ENCODE measurements at places on chromosomes 2 and 18.
A peak's percentile ranks its signal among the peaks of the same experiment; 100 is the strongest.

DNA sequence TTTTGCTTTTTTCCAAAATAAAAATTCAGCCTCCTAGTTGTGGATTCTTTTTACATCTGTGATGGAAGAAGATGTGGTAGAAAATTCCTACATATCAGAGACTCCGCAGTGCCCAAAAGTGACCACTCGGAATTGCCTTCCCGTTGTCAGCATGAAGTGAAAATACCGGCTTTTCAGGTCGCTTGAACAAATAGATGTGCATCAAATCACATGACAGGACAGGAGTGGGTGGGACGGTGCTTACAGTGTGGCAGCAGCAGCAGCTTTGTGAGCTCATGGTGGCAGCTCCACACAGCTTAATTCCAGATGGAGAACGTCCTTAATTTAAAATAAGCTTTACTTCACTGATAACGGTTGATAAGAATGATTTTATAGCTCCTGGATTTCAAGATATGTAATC, 20.3 kb downstream of the SALL3 start:
- no peak for DNase-seq

DNA sequence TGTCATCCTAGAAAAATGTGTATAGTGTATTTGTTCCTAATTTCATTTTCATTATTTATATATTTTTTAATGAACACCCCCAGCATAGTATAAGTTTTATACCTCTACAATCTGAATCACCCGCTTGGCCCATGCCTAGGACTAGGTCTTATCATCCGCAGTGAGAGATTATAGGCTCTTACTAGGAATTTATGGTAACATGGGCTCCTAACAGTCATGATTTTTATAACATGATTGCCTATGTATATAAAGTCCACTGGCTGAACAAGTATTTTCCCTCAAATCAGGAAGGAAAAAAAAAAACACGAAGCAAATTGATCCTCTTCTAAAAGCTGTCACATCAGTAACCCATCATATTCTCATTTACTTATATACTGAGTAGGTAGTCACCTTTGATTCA, 666.1 kb upstream of the NRXN1 start:
- DNase-seq: no peak

DNA sequence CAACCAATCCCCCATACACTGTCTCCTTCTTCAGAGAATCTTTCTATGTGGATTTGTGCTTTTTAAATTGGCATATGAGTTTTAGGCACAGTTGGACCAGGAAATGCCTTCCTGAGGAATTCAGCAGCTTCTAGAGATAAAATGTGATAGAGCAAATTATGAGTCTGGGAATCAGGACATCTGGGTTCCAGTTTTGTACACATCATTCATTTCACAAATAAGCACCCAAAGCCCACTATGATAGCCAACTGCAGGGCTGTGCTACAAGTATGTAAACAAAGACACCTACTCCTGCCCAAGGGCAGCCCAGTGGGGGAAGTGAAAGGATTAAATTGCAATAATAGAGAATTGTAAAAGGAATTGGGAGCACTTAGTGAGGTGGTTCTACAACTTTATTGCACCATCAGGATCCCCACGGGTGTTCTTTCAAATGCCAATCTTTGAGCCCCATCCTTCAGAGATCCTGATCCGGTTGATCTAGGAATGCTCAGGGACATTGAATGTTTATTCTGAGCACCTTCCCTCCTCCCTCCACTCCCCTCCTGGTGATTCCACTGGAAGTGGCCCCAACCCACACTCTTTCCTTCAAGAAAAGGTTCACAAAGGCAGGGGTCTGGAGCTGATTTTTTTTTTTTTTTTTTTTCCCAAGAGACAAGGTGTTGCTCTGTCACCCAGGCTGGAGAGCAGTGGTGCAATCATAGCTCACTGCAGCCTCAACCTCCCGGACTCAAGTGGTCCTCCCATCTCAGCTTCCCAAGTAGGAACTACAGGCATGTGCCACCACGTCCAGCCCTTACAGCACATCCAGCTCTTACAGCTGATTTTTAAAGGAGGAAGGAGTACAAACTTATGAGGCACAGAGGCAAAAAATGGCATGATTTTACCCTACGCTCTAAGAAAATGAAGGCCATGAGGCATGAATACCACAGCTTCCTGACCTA, 11.1 kb upstream of the KCMF1 start:
- peak; percentile 18 for DNase-seq

- peak; percentile 68 for DNase-seq
Observed at GRCh38 chr2:240851078-240851991, 17.3 kb upstream of the AGXT start.

DNA sequence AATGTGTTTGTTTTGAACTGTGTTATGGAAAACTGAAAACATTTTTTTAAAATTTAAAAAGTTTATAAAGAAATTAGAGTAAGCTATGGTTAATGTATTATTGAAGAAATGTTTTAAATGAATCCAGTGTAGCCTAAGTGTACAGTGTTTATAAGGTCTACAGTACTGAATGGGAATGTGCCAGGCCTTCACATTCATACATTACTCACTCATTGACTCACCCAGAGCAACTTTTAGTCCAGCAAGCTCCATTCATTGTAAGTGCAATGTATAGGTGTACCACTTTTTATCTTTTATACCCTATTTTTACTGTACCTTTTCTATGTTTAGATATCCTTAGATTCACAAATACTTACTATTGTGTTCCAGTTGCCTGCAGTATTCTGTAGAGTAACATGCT, 215.1 kb upstream of the THUMPD2 start:
- peak; percentile 82 for DNase-seq

GRCh38 chr18:43236921-43237320, 40.4 kb downstream of the SYT4 start:
- DNase-seq: no peak

DNA sequence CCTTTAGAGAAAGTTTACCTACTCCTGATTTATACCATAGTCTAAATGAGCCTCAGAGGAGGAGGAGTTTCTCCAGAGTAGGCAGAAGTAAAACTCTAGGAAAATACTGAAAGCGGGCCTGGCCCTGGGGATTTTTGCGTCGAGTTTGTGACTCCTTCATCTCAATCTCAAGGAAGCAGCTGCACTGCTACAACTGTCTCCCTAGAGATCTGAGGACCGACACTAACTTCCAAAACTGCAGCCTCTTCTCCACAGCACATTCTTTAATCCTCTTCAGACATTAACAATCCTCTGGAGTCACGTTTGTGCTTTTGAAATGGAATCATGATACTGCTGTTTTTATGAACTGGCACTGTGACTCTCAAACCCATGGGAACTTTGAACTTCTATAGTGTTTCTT, 281.4 kb downstream of the KCNS3 start:
- DNase-seq: peak; percentile 15

- DNase-seq: no peak
Observed at GRCh38 chr18:74256190-74256589, 35.6 kb downstream of the CYB5A start.

- DNase-seq: peak; percentile 73
Observed at GRCh38 chr2:181784556-181784955, 104.2 kb upstream of the NEUROD1 start.

DNA sequence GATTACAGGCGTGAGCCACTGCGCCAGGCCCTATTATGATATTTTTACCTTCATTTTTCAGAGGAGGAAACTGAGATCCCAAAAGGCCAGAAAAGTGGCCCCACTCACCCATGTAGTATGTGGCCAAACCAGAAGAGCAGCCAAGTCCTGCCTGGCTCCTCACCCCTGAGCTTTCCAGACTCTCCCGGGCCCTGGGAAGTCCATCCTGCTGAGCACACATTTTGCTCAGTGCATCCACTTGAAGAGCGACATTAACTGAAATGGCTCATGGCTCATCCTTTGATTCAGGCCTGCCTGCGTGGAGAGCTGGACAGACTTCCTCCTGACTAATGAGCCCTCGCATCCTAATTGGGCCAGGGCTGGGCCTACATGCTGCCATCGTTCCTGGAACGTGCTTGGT, 9.5 kb upstream of the NGEF start:
- no peak for DNase-seq
